WERI-Rb-1 (cell line): ENCODE measurements at places on chromosomes 6 and 20.
A peak's percentile ranks its signal among the peaks of the same experiment; 100 is the strongest.

- DNase-seq, result no peak
Measured at GRCh38 chr6:5459346-5459745, 198.0 kb downstream of the FARS2 start.

DNA sequence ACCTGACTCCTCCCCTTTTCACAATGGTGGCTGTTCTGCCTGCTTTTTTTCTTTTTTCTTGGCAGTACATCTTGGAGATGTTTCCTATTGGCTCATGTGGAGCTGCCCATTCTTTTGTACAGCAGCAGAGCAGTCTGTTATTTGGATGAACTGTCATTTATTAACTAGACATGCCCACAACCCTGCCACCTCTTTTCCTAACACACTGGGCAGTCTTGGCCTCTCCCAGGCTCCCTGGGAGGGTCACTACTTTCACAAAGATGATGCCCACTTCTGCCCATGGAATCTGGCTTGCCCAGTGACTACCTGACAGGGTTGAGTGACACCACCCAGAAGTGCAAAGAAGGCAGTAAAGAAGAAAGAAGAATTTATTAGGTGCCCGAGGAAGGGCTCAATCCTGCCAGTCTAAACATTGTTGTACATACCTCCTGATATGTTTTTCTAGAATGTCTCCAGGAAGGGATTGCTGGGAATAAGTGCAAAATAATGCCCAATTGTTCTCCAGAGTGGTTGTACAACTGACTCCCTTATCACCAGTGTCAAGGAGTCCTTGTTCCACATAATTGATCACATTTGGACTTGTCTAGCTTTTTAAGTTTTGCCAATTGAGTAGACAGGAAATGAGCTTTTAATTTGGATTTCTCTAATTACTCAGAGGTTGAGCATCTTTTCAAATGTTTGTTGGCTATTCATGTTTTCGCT is 19.7 kb upstream of the SCRT2 start:
- DNase-seq, result no peak

DNA sequence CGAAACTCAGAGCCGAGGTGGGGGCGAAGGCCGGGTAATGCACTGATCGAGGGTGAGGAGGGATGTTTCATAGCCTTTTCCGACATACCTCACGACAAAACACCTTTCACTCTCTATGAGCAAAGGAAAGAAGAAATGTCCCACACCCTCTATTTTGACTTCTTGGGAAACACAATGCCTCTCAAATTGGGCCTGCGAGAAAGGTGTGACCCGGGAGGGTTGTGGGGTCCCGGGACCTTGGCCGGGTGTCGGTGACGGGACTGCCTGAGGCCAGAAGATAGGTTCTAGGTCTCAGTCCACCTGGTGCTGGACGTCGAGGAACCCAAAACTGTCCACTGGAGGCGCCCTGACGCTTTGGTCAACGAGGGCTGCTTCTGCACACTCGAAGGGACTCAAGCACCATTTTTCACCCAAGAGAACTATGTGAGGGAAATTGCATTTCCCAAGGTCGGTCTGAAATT is 41.1 kb upstream of the OSTM1 start:
- DNase-seq, result peak; percentile 61

DNA sequence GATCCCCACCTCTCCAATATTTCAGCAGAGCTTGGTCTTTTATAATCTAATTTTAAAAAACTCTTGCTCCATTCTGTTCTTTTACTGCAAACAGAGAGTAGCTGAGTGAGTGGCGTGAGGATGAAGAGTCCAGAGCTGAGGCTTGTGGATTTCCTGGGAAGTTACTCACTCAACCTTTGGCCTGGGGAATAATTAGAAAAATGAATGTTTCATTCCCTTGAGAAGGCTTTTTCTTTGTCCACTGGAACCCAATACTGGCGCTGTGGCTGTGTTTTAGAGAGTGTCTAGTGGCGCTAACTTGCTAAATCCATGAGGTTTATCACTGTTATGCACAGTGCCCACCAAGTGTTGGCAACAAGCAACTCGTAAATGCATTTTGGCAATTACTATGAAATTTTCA is 251.5 kb downstream of the HIVEP2 start:
- no peak for DNase-seq

- no peak for DNase-seq
Measured at GRCh38 chr6:15504040-15504495, 158.8 kb downstream of the DTNBP1 start.

DNA sequence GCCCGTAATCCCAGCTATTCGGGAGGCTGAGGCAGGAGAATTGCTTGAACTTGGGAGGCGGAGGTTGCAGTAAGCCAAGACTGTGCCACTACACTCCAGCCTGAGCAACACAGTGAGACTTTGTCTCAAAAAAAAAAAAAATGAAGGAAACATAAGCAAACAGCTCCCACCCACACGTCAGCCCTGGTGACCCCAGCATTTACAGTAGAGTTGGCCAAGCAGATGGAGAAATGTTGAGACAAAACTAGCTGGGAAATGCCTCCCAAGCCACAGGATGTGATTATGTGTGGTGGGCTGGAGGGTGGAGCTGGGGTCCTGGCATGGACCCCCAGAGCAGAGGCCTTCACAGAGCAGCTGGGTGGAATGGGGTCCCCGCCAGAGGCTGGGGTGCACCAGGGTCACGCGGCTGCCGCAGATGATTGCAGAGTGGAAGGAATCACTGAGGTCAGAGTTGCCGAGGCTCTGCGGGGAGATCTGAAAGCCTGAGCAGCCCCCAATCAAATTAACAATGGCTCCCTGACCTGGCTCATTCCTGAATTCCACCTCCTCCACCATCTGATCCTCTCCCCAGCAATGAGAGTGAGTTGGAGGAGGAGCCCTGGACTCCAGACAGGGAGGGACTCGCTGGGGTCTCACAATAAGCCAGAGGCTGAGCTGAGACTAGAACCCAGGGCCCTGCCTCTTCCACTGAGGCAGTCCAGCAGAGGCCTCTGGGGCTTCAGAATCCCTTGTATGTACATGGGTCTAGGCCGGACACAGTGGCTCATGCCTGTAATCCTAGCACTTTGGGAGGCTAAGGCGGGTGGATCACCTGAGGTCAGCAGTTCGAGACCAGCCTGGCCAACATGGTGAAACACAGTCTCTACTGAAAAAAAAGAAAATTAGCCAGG is 34.7 kb upstream of the TGM2 start:
- no peak for DNase-seq

GRCh38 chr6:70253923-70254322 is 49.0 kb downstream of the COL9A1 start:
- no peak for DNase-seq

DNA sequence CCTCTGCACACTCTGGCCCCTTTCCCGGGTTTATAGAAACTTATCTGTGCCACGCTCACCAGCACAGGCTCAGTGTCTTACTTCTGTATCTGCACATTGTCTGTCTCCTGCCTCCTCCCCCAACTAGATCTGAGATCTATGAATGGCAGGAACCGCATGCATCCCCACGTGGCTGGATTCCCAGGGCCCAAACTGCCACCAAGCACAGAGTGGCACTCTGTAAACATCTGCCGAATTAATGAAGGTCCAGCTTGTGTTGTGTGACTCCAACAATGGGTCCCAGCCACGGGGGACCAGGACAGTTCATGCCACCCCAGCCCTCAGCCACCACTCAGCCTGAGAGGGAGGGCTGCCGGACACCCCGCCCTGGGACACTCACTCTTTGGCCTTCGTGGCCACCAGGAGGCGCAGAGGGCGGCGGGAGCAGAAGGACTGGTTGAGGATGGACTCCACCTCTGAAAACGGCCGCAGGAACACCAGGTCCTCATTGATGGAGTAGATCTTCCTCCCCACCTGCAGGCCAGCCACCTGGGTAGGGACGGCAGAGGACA is 171.1 kb downstream of the PREX1 start:
- DNase-seq, result no peak

GRCh38 chr6:137761072-137761471 is 106.0 kb upstream of the TNFAIP3 start:
- no peak for DNase-seq

DNA sequence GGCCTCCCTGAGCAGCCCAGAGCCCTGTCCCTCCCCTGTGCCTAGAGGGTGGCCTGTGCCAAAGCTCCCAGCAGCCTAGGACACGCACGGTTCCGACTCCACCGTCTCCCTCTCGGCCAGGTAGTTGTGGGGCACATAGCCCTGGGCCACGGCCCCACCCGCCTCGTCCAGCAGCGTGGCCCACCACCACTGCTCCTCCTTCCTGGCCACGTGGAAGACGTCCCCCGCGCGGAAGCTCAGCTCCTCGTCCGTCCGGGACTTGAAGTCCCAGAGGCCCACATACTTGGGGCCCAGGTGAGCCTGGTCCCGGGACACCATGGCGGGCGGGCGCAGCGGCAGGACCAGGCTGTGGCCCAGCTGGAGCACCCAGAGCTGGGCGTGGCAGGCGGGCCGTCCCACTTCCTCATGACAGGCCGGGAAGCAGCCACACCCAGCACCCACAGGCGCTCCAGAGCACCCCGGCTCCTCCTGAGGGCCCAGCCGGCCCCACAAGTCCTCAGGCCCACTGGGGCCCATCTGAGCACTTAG is at the start of gene PTK6:
TSS of gene PTK6 (minus strand) at position 380 of the 528 bp plus-strand sequence. CDS start at position 318, 62 bp downstream.
- no peak for DNase-seq

GRCh38 chr6:7051780-7052442 is 55.9 kb upstream of the RREB1 start:
- peak; percentile 51 for DNase-seq

GRCh38 chr20:40203032-40203431 is 486.0 kb downstream of the MAFB start:
- no peak for DNase-seq

- no peak for DNase-seq
Measured at GRCh38 chr20:56358070-56358469, 704 bp upstream of the FAM210B start.

- no peak for DNase-seq
Measured at GRCh38 chr6:129863664-129864063, 2.5 kb upstream of the TMEM244 start.

- no peak for DNase-seq
Measured at GRCh38 chr6:136463743-136464142, 86.5 kb downstream of the MAP7 start.

DNA sequence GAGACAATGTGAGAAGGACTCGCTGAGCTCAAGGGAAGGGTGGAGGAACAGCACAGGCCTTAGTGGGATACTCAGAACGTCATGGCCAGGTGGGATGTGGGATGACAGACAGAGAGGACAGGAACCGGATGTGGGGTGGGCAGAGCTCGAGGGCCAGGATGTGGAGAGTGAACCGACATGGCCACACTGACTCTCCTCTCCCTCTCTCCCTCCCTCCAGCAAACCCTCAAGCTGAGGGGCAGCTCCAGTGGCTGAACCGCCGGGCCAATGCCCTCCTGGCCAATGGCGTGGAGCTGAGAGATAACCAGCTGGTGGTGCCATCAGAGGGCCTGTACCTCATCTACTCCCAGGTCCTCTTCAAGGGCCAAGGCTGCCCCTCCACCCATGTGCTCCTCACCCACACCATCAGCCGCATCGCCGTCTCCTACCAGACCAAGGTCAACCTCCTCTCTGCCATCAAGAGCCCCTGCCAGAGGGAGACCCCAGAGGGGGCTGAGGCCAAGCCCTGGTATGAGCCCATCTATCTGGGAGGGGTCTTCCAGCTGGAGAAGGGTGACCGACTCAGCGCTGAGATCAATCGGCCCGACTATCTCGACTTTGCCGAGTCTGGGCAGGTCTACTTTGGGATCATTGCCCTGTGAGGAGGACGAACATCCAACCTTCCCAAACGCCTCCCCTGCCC is 1.7 kb downstream of the TNF start:
- DNase-seq, result no peak

GRCh38 chr20:8774412-8774811 is 294.5 kb upstream of the PLCB4 start:
- no peak for DNase-seq

GRCh38 chr6:161679980-161680538 is 406.2 kb upstream of the AGPAT4 start:
- no peak for DNase-seq

GRCh38 chr6:122385857-122386612 is 13.4 kb upstream of the HSF2 start:
- DNase-seq, result no peak

- DNase-seq, result no peak
Measured at GRCh38 chr20:59620860-59621505, 16.6 kb downstream of the PHACTR3 start.

DNA sequence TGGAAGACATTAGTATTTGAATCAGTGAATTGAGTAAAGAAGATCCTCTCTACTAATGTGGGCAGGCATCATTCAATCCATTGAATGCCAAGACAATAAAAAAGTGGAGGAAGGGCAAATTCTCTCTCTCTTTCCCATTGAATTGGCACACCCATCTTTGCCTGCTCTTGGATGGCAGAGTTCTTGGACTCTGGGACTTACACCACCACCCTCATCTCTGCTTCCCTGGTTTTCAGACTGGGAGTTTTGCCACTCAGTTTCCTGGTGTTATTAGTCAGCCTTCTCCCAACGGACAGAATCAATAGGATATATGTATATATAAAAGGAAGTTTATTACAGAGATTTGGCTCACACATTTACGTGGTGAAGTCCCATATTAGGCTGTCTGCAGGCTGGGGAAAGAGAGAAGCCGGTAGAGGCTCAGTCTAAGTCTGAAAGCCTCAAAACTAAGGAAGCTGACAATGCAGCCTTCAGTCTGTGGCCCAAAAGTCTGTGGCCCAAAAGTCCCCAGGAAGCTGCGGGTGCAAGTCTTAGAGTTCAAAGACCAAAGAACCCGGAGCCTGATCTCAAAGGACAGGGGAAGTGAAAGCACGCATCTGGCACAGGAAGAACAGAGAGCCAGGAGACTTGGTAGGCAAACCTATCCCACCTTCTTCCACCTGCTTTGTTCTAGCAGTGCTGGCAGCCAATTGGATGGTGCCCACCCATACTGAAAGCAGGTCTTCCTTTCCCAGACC is 64.4 kb downstream of the SMPDL3A start:
- no peak for DNase-seq

GRCh38 chr20:16212790-16213189 is 360.5 kb downstream of the KIF16B start:
- no peak for DNase-seq

DNA sequence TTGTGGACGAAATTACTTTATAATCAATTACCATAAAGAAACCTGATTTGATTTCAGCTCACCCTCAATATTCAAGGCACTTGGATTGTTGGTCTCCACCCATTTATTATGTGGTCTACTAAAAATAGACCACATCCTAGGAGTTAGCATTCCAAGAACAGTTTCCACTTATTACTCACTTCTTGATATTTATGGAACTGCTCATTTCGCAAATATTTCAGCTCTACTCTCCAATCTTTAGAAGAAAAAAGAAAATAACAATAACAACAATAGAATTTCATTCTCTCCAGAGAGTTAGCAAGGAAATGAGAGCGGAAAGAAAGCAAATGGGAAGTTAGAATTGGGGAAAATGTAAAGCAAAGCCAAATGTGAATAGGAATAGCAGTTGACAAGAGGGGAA is 26.2 kb upstream of the HDAC2 start:
- DNase-seq, result no peak

DNA sequence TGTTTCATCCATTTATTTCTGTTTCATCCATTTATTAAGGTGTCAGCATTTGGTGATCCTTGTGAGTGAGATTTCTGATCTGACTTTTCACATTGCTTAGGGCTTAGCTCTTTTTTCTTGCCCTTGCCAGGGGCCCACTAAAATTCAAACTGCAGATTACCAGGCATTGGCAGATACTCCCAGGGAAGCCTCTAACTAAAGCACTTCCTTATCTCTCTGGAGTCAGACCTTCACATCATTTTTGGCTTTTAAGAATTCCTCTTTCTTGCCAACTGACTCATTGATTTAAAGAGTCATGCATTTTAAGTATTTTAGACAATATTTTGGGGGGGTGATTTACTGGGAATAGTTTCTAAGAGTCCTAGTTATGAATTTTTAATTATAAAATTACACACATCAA is 2.6 kb upstream of the WFDC8 start:
- DNase-seq, result no peak
